ENCODE measurements at places on chromosomes 11 and 22.

GRCh38 chr11:103453915-103454709 is 344.9 kb downstream of the DYNC2H1 start:
- DNase-seq = no peak

- no peak for DNase-seq
Measured at GRCh38 chr11:79383874-79384273, 57.0 kb downstream of the TENM4 start.

DNA sequence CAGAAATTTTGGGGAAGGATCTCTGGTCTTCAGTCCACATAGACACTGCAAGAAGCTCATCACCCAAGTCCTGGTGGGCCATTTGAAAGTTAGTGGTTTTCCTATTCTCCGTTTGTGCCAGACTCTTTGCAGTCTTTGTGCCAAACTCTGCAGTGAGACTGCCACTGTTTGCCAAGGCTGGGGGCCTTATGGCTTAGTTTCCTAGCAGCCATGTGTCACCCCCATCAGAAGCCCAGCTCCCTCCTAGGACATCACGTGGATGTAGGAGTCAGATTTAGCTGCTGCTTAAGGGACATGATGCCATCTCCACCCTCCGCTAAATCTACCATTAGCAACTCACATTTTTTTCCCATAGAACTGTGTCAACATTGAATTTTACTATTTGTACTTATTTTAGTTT is 220.0 kb downstream of the C11orf91 start:
- no peak for DNase-seq

- DNase-seq = no peak
Measured at GRCh38 chr11:33281758-33282157, 24.6 kb downstream of the HIPK3 start.

- DNase-seq = no peak
Measured at GRCh38 chr11:61153593-61154095, 7.6 kb downstream of the VPS37C start.

DNA sequence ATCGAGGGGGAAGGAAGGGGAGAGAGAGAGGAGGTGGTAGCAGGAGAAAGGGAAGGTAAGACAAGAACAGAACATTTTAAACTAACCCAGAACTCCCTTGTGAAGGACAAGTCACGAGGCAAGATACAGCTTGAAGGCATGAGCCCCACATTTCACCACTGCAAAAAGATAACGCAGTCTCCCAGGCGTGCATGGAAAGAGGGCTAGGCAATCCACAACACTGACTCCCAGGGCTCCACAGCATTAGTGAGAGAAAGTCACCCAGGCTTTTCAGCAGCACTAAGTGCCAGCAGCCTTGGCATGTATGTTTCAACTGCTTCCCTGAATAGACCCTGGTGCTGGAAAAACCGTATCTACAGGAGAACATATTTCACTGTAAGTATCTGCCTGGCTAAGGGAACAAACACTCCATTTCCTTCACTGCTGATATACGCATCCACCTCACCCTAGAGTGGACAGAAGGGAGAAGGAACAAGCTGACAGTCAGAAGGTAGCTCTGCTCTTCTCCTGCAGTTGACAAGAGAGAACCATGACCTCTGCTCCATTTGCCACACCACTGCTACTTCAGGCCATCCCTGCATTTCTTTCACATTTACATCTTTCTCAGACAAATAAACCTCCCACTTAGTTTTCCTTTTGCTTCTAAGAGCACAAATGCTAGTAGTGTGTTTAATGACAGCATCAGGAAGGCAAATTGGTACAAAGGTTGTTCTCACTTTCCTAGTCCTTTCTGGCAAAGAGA is 87.9 kb downstream of the AMBRA1 start:
- no peak for DNase-seq

- DNase-seq = no peak
Measured at GRCh38 chr11:30282289-30282631, 40.6 kb upstream of the ARL14EP start.

DNA sequence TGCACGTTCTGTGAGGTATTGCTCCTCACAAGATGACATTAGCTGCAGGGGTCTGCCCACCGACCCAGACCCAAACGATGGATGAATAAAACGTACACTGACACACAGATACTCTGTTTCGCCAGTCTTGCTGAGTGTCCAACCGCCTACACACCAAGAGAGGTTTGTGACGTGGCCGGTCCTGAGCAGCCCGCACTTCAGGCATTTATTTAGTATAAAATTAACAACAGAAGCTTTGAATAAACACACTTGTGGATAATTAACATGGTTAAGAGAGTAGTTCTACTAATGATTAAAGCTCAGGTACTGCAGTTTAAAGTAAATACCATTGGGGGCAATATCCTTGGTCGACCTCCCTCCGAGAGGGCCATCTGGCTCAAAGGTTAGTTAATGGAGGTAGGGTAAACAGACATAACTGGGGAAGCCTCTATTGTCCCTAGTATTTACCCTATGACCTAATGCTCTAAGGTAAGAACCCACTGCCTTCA is 75.7 kb downstream of the CCDC83 start:
- no peak for DNase-seq

- no peak for DNase-seq
Measured at GRCh38 chr11:122337241-122337640, 221.2 kb upstream of the BLID start.

Data from pancreas (tissue), 10 donors.